ENCODE measurements at places on chromosomes 5 and 9.

- no peak for DNase-seq
Measured at GRCh38 chr9:82750411-82750913, 312.5 kb downstream of the RASEF start.

- no peak for DNase-seq
Measured at GRCh38 chr5:162026803-162027202, 40.8 kb upstream of the GABRG2 start.

DNA sequence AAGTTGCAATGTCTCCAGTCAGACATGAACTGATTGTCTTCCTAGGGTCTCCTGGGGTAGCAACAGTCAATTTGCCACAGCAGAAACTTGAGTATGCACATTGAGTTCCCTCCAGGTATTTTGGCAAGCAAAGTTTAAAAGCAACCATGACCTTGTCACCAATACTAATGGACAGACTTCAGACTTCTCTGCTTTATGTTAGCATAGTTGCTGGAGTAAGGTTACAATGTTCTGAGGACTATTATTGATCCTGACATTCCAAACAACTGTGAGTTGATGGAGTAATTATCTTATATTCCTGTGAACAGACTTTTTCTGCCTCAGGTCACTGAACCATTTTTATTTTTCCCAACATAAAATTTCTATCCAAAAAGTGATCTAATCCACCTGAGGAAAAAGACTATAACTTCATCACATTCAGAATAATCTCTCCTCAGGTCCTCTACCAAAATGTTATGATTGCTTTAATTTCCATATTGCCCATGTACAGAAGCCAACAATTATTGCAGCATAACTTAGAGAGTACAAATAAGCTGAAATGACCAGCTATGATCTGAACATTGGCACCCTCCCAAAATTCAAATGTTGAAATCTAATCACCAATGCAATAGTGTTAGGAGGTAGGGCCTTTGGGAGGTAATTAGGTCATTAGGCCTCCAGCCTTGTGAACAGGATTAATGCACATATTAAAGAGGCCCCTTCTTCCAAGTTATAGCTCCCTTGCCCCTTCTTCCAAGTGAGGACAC is 228.3 kb downstream of the PDE4D start:
- no peak for DNase-seq

GRCh38 chr5:84885485-84886258 is 501.0 kb upstream of the EDIL3 start:
- DNase-seq, result no peak

DNA sequence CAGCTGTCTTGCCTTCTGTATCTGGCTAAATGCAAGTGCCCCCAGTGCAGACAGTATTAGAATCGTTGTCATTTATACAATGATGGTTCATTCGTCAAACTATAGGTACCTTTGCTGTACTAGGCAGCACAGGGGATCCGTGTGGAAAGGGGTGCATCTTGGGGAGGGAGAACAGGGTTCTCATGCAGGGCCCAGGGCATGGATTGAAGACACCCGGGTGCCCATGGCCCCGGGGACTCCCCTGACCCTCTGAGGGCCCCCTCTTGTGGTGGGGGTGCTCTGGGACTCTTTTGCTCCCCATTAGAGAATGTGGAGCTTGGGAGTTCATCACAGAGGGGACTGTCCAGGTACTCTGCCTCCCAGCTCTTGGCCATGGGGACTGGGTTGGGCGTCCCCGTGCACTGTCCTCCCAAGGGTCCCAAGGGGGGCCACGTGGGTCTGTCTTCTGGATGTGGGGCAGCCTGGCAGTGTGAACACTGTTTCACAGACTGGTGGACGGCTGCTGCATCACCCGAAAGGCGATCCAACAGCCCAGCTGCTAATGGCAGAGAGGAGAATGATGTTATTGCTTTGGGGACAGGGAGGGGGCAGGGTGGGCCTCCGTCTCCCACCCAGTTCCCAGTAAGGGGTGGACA is 36.9 kb upstream of the RXRA start:
- no peak for DNase-seq

DNA sequence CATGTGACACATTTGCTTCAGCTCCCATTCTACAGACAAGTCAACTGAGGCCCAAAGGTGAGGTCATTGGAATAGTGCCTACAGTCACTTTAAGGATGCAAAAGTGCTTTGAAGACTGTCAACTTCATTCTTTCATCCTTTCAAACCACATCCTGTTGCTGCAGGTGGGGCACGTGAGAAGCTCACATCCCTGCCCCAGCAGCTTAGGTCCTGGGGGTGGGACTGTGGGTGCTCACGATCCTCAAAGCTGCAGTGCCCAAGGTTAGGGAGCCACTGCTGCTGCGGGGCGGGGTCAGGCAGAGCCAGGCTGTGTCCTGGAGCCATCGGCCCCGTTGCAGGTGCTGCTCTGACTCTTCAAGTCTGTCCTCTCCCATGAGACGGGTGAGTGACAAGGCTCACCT is 57.9 kb upstream of the IER5L start:
- peak; percentile 50 for DNase-seq

DNA sequence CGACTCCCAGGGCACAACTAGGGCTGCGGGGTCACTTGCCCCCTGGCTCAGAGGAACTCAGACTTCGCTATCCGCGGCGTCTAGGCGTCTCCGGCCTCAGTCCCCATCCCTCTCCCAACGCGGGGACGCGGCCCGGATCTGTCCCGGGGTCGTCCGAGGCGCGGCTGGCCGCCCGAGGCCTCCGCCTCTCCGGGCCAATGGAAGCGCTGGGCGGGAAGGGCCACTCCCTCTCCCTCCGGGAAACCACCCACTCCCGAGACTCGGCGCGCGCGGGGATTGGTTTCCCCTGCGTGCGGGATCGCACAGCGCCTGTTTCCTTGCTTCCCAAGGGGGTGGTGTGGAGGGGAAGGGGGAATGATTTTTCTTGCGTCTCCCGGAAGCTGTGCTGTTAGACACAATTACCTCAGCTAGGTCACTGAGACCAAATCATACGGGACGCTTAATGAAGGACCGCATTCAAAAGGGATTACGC is 38.3 kb downstream of the NR2F1 start:
- DNase-seq, result no peak

GRCh38 chr9:112007575-112008240 is 111.1 kb downstream of the UGCG start:
- DNase-seq, result no peak

DNA sequence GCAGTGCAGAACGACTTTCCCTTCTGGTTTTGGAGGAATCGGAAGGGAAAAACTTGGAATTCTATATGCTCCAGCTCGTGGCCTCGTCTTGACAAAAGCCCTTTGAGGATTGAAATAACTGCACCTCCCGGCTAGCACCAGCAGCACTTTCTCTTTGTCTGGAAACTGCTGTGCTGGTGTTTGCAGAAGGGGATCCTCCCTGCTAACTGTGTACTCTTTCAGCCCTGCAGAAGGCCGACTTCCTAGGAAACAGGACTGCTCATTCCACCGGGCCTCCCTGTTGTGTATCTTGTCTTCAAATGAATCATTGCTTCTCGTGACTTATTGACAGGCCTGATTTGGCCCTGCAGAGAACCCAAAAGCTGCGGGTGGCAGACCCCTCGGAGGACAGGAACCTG is 23.6 kb downstream of the STC2 start:
- DNase-seq, result no peak

DNA sequence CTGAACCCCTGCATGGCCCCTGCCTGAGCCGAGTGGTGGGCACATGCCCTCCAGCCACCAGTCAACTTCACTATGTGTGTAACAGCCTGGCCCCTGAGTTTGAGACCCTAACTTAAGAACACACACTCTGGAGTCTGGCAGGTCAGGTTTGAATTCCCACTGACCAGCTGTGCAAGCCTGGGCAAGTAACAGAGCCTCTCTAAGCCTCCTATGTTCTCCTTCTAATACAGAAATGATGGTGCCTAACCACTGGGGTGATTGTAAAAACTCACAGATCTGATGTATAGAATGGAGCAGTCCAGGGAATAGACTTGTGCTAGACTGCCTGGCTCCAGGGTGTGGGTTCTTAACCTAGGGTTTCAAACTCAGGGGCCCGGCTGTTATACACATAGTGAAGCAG is 16.7 kb upstream of the AKNA start:
- DNase-seq, result no peak

GRCh38 chr9:92659601-92660000 is 10.3 kb downstream of the IPPK start:
- no peak for DNase-seq

DNA sequence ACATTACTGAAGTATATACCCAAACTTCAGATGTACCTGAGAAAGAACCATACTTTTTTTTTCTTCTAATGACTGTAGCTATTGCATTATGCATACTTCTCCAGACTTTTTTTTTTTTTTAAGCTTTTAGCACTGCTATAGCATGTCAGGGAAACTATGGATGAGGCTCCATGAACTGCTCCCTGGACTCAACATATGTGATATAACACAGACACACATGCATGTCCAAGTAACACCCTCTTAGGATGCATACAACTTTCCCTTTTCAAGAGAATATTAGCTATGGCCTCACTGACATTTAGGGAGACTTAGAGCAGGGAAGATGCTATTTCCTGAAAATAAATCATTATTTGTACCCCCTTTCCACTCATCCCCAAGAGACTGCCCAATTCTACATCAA is 499 bp upstream of the ASPN start:
- no peak for DNase-seq

Measured in effector CD8-positive, alpha-beta T cell (primary cell).